ENCODE measurements at places on chromosomes 13 and 19.
A peak's percentile ranks its signal among the peaks of the same experiment; 100 is the strongest.

GRCh38 chr13:61192826-61193225 is 222.8 kb downstream of the PCDH20 start:
- no peak for ATAC-seq

- ATAC-seq = no peak
Measured at GRCh38 chr13:111503376-111503775, 182.9 kb downstream of the TEX29 start.

GRCh38 chr19:48543121-48543710 is 8.8 kb upstream of the SULT2B1 start:
- ATAC-seq = no peak

GRCh38 chr13:69737129-69737935 is 370.3 kb upstream of the ATXN8OS start:
- ATAC-seq = no peak

DNA sequence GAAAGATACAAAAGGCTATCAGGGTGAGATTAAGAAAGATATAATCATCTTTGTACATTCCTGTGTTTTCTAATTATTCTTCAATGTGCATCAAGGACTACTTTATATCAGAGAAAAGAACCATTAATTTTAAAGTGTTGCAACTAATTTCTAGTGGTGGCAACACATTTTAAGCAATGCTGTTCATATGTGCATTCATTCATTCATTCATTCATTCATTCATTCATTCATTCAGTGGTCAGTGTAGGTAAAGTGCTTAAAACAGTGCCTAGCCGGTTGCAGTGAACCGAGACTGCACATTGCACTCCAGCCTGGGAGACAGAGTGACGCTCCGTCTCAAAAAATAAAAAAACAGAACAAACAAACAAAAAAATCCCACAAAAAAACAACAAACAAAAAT is 155.7 kb upstream of the ZNF536 start:
- ATAC-seq = no peak

DNA sequence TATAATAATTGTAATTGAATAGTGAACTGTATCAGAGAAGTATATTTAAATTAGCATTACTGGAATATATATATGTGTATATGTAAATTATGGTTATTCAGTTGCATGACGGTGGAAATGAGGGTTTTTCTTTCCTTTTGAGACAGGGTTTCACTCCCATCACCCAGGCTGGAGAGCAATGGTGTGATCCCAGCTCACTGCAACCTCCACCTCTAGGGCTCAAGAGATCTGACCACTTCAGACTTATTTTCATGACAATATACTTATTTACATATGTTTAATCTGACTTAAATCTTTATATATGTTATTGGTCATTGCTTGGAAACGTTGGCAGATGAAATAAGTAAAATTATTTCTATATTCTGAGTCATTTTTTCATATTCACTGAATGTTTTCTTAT is 744.4 kb upstream of the PRR20A start:
- no peak for ATAC-seq

GRCh38 chr19:4916292-4917082 is 7.2 kb downstream of the UHRF1 start:
- ATAC-seq = peak; percentile 71

DNA sequence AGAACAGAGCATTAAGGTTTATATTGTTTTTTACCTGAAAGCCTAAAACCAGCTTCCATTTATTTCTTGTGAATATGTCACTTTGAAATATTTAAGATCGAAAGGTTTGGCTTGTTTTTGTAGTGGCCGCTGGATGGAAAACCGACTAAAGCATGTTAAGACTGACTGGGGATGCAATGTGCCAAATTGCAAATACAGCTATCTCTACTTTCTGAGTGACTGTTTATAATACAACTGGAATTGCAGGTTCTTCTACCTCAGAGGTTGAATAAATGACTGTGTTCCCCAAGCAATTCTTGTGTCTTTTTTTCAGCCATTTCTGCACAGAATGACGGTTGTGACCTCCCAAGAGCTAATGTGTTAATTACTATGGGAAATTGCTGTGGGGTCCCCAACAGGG is 50.0 kb upstream of the TMTC4 start:
- ATAC-seq = no peak

DNA sequence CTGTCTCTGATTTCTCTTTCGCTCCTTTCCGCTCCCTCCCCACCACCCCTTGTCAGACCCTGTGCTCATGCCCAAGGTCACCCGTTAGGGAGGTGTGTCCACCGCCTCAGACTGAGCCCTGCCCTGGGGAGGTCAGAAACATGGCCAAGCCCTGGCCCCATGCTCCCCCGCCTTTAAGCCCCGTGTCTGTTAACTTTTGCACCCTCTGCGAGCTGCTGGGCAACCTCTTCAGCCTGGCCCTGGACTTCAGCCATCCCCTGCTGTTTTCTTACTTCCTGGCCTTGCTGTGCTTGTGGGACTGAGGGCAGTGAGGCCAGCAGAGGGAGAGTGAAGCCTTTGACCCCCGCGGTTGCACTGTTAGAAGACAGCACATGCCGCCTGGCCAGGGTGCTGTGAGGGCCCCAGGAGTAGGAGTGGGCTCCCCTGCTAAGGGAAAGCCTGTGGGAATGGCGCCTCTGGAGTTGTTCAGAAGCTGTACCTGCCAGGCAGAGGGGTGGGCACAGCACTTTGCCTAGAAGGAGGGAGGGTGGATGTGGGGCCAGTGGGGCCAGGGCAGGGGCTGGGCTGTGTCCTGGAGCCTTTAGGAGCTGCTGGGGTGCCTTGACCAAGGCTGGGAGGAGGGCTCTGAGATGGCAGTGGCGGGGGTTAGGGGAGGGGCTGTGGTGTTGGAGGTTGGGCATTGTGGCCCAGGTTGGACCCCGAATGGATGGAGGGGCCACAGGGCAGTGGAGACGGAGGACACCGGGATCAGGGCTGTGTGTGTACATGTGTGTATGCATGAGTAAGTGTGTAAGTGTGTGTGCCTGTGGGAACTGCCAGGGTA is 7.9 kb downstream of the UPF1 start:
- no peak for ATAC-seq

GRCh38 chr19:30696514-30696913 is 324.3 kb downstream of the ZNF536 start:
- ATAC-seq = no peak

GRCh38 chr13:55869648-55870047 is 1271.1 kb upstream of the PRR20A start:
- ATAC-seq = no peak

DNA sequence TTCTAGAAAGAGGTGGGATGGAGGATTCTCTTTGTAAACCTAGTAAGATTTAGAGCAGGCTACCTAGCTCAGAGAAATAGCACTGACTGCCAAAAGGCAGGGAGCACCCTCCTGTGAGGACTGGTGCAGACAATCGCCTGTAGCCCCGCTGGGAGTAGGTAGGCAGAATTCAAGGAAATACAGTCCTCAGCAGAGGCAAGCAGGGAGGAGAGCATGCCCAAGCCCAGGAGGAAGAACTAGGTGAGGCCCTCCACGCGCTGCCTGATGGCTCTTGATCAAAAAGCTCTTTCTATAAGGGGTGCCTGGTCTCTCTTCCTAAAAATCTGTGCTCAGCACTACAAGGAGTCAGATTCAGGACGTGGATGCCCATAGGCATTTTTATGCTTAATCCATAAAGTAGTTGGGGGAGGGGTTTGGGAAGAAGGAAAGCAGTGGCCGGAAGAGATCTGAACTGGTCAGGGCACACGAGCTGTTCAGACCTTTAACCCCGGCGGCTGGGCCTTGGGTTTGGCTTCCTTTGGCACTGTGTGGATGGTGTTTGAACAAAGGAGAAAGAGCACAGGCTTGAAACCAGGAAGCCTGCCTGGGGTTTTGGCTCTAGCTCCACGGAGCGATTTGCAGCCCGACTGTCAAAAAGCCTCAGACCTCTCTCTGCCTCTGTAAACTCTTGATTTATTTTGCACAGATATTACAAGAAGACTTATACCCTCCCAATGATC is 320.6 kb downstream of the FOXO1 start:
- ATAC-seq = no peak

DNA sequence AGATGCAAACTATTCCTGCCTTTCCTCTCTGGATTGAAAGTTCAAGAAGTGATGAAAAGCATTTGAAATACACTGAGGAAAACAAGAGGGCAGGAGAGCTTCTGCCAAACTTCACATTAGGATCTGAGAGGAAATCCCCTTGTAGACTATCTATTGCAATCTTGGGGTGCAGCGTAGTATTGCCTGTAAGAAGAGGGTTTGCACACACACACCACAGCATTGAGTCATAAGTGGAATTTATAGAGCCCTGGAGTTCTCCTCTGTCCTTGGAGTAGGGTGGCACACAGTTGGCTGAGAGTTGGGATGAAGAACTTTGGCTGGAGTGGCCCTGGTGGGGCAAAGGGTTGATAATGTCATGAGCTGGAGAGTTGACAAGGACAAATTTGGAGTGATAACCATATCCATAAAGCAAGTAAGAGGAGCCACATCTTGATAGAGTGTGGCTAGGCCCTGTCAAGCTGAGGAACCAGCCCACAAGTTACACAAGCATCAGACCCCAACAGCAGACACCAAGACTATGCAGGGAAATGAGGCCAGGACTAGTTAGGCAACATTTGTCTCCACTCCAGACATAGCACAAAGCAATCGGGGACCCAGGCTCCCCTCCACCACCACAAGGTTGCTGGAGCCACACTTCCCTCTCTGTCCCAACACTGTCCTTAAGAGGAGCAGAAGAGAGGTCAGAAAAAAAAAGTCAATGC is 520.9 kb downstream of the KLF5 start:
- ATAC-seq = peak; percentile 24

- ATAC-seq = no peak
Measured at GRCh38 chr19:29926801-29927200, 15.2 kb upstream of the URI1 start.

DNA sequence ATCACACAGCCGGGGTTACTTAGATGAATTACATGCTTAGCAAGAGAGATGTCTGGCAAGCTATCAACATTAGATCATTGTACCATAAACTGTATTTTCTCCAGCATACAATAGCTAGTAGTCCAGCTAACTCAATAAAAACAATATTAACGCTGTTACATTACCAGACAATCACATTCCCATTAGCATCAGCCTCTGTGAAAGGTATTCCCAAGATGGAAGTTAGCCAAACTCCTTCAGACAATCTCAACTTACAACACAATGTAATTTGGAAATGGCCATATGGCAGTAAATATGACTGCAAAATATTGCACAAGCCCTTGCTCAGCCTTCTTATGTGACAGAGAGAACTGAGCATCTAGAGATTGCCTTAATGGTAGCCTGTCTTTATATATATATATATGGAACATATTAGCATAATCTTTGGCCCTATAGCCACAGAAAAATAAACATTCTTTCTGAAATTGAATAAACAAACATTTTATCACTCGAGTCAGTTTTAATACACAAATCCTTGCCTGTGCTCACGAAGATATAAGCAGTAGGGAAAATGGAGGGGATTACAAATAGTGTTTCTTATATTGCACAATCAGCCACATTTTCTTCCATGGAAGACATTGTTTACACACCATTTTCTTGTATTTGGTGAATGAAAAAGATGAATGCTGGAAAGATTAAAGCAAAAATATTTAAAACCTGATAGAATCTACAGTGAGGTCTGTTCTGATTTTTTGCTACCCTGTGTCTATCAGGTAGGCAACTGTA is 1060.5 kb downstream of the DIAPH3 start:
- no peak for ATAC-seq

- no peak for ATAC-seq
Measured at GRCh38 chr13:113744197-113745000, 14.6 kb upstream of the TMEM255B start.

- no peak for ATAC-seq
Measured at GRCh38 chr19:18137657-18138339, 15.2 kb upstream of the PIK3R2 start.

GRCh38 chr13:20356444-20356843 is 124.3 kb upstream of the GJB6 start:
- no peak for ATAC-seq

DNA sequence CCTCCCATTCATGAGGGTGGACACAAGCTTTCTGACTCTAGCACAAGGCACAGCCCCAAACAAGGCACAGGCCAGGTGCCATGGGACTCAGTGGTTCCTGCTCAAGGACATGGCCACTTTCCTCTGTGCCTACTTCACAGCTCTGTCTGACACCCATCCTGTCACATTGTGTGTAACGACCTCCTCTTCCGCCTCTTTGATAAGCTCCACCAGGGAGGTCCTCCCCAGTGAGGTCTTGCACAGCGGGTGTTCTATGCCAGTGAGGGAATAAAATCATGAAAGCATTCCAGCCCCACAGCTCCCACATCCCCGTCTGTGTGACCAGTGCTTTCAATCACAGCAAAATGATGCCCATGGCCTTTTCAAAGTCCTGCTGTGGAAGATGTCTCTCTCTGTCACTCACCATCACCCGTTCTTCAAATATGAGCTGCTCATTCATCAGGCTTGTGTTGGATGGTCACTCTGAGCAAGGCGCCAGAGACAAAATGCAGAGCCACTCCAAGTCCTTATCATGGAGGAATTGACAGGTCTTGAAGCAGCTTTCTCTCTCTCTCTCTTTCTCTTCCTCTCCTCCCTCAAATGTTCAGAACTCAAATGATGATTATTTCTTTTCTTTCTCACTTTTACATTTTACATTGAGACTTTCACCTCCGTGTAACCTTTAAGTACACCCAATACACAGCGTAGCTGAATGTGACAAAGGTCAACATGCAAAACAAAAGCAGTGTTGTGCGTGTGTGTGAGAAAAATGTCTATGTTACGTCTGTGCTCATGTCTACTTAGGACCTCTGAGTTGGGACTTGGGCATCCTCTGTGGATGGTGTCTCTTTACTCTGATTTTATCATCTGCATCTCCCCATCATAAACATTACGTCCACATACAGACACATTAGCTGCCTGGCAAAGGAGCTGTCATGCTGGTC is 8.0 kb upstream of the SPATA13 start:
- ATAC-seq = no peak

DNA sequence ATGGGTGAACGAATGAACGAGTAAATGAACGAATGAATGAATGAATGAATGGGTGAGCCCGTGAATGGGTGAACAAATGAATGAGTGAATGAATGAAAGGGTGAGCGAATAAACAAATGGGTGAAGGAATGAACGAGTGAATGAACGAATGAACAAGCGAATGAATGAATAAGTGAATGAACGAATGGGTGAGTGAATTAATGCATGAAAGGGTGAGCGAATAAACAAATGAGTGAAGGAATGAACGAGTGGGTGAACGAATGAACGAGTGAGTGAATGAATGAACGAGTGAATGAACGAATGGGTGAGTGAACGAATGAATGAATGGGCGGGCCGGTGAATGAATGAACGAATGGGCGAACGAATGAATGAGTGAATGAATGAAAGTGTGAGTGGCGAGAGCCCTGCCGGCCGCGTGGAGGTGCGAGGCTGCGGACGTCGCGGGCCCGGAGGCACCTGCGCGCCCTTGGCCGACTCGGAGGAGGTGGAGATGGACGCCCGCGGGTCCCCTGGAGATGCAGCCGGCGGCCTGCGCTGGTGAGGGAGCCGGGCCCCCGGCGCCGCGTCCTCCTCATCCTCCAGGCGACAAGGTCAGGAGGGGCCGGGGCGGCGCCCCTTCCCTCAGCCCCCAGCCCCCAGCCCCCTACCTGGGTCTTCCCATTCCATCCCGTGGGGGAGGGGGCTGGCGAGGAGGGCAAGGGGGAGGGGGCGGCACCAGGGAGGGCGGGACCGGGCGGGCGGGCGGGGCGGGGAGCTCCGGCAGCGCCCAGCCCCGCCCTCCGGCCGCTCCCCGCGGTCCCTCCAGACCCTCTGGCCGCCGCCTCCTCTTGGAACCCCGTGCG is 15.4 kb downstream of the ANKRD24 start:
- peak; percentile 45 for ATAC-seq
